ENCODE measurements at places on chromosomes 5 and 9. TPM values are rescaled to one million over a fixed set of nuclear protein-coding genes. Genes with fewer than 3 reads are reported as not detected.
A peak's percentile ranks its signal among the peaks of the same experiment; 100 is the strongest.

DNA sequence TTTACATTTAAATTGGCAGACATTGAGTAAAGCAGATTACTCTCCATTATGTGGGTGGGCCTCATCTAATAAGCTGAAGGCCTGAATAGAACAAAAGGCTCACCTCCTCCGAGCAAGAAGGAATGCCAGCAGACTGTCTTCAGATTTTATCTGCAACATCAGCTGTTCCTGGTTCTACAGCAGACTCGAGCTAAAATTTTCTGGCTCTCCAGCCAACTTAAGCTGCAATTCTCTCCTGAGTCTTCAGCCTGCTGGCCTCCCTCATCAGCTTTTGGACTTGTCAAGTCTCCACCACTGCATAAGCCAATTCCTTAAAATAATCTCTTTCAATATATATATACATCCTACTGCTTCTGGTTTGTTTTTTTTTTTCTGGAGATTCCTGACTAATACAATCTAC lies 12.5 kb downstream of the TRPM3 start:
- peak; percentile 11 for DNase-seq

DNA sequence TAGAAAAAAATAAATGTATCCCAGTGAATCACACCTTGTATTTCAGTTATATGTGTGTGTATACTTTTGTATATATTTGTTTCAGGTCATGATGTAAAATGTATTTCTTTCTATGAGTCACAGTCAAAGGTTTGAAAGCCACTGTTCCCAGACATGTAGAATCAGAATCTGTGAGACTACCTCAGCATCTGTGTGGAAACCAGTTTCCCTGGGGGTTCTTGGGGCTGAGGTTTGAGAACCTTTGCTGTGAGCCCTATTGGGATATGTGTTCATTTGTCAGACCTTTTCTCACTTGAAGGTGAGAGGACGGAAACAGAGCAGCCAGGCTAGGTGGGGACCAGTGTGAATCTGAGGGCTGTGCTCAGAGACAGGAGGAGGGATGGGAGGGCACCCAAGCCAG lies 78.7 kb upstream of the SAP30L start:
- no peak for DNase-seq

The MTRR gene
- total RNA-seq, result 44.1 TPM

The HTR1A gene
- total RNA-seq, result not detected

- no peak for DNase-seq
Observed at GRCh38 chr5:126450346-126450745, 27.1 kb downstream of the GRAMD2B start.
